ENCODE measurements at places on chromosomes 6 and 20.

DNA sequence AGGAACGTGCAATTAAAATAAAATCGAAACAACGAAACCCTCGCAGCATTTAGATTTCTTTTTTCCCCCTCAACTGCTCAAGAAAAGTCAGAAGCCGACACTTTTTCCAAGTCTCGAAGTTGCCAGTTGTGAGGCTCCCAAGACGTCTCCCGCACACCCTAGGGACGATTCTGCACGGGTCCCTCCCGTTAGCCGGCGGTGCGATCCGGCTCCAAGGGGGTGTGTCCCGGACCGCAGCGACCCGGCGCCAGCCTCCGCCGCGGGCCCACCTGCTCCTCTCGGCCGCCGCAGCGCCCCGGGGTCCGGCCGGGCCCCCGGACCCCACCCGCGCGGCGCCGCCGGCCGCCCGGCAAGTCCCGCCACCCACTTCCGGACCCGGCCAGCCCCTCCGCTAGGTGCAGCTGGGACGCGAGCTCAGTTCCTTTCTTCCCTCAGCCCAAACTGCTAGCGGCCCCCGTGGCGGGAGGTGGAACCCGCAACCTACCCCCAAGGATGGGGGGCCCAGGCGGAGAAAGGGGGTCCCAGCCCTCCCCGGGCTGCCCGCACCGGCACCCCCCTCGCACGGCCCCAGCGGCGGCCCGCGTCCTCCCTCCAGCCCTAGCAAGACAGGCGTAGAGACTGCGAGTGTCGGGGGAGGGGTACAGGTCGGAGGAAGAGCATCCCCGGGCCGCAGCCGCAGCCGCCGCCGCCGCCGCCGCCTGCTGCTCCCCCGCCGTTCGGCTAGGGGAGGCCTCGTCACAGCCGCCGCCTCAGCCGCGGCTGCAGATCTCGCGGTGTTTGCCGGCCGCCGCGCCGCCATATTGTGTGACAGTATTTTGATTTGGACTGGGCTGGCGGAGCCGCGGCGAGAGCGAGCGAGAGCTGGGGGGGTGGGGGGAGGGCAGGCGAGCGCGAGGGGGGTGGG is 520 bp upstream of the TAB2 start:
- peak; percentile 94 for DNase-seq

DNA sequence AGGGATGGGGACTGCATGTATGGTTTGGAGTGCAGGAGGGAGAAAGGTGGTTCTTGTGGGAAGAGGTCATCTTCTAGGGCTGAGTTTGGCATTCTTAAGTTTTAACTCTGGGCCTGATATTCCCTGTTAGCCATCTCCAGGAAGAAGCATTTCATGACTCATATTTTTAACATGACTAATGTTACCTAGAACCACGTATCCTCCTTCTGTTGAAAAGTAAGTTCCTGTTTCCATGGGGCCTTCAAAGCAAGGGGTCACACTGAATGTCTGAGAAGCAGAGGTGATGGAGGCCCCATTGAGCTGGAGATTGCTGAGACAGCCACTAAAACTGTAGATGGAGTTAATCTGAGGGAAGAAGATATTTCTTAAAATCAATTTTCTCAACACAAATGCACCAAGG is 30.2 kb downstream of the FAM229B start:
- peak; percentile 15 for DNase-seq

- no peak for DNase-seq
Measured at GRCh38 chr6:71334768-71335167, 46.2 kb downstream of the OGFRL1 start.

- DNase-seq: peak; percentile 1
Measured at GRCh38 chr6:34189806-34190503, 44.1 kb upstream of the GRM4 start.

GRCh38 chr6:69936674-69937363 is 70.5 kb downstream of the COL19A1 start:
- no peak for DNase-seq

GRCh38 chr6:56808871-56809359 is 146.0 kb upstream of the BEND6 start:
- DNase-seq: peak; percentile 61

GRCh38 chr6:163536770-163537169 is 122.3 kb downstream of the QKI start:
- DNase-seq: no peak

- no peak for DNase-seq
Measured at GRCh38 chr20:63297371-63297781, 4.4 kb downstream of the COL20A1 start.

Measured in GM03348 (cell line).